ENCODE measurements at places on chromosomes 2 and 18.

- DNase-seq: no peak
These were observed 106.7 kb upstream of the YPEL5 start for GRCh38 chr2:30040147-30040546.

DNA sequence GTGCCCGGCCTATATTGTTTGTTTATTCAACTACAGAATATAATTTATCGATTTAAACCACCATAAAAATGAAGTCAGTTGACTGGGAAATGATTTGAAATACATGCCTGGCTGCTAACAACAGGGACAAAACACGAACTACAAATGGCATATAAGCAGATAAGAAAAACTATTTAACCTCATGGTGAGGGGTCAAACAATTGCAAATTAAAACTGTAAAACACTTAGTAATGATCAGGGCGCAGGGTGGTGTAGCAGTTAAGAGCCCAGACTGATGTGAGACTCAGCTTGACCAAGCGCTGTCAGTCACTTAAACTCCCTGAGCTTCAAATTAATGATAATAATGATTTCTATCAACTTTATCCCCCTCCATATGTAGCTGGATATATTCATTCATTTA lies 6.7 kb downstream of the MTHFD2 start:
- no peak for DNase-seq

DNA sequence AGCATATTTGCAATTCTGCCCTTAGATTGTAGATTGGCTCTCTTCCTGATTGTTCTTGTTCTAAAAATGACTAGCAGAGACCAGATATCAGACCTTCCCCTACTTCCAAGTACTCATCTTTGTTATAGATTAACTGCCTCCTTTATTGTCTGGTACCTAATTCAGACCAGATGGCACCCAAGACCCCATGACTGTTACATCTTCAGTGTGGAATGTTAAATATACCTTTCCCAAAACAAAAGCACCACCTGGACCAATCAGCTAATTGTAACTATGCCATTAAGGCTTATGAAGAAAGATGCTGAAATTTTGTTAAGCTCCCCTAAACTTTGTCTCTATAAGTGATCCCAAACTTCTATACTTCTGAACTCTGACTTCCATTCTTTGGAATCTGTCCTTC lies 12.0 kb upstream of the TFPI start:
- DNase-seq: no peak

- no peak for DNase-seq
These were observed 105.5 kb downstream of the TDRD15 start for GRCh38 chr2:21229302-21229701.

DNA sequence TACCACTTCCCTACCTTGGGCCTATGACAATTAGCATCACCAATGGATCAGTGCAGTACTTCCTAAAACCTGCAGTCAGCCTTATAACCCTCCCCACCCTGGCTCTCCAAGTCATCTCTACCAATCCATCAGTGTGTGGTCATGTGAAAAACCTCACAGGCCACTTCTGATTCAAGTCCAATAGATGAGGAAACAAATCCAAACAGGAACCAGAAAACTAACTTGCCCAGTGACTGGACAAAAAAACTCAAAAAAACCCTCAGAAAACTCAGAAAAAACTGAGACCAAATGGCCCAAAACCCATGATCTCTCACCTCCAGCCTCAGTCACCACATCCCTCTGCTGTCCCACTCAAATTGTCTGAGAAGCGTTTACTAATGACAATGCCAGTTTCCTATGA lies 43.3 kb downstream of the TGFA start:
- DNase-seq: no peak

GRCh38 chr2:69945441-69945840 lies 16.0 kb downstream of the ASPRV1 start:
- no peak for DNase-seq
